ENCODE measurements at places on chromosomes 5 and 9. TPM values are rescaled to one million over a fixed set of nuclear protein-coding genes. Genes with fewer than 3 reads are reported as not detected.

PCDHGA7 gene
- 1.5 TPM for total RNA-seq

- no peak for DNase-seq
Observed at GRCh38 chr5:95915999-95916686, 45.5 kb downstream of the ELL2 start.

- no peak for DNase-seq
Observed at GRCh38 chr5:137564398-137564961, 65.4 kb upstream of the SPOCK1 start.

RNF130 gene
- 43.0 TPM for total RNA-seq

PCDHGC4 gene
- 0.90 TPM for total RNA-seq

Data from endothelial cell of umbilical vein (primary cell).